NCI-H774 (cell line): ENCODE measurements at places on chromosomes 2 and 18.

DNA sequence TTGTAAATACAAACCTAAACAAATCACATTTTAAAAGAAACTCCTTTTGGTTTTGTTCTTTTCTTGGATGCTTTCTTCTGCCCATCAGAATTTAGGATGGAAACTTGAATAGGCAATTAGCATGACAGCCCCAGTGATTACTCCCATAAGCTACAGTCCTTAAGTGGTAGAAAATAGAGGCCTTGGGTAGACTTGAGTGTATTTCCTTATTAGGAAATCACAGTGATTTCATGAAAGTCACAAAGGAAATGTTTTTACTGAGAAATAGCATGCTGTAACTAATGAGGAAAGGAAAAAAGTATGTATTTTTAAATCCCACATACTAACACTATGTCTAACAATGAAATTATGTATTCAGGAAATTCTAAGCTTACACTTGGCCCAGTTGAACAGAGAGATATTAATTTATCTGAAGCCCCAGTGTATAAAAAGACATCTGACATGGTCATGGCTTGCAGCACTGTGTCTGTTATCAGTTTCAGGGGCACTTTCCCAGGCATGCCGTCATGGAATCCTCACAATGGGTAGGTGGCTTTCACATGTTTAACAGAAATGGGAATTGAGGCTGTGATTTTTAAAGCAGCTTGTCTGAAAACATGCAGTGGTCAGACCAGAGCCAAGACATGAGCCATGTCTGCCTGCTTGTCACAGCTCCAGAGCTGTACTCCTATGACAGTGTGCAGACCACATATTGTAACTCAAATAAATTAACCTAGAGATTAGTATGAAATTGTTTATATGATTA is 79.7 kb upstream of the TRIB2 start:
- DNase-seq, result no peak

DNA sequence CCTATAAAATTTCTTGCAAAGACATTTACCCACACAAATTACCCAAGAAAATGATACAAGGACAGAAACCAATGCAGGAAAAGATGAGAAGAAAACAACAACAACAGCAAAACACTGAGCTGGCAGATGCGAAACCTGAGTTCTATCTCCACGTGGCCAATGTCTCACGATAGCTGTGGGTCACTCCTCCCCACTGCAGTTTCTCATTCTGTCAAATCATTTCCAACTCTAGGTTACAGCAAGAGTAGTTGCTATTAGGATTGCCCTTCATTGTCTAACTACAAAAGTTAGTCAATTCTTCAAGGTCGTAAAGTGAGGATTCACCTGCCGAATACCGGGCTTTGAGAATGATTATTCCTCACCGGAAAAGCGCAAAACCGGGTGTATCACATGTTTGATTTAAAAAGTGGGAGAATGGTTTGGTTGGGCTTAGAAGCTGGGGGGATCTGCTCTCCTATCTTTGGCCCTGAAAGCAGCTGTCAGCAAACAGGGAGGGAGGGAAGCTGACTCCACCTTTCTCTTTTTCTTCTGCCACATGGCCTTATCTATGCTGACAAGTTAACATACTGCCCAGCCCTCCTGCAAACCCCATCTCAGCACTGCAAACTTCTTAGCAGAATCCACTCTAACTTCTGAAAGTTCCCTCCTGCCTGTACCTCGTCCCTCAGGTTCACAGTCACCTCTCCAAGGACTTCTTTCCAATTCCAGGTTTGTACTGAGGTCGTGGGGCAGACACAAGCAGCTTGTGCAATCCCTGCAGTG is 473.0 kb downstream of the SOX11 start:
- DNase-seq, result no peak

GRCh38 chr2:133485868-133486267 is 82.4 kb downstream of the NCKAP5 start:
- DNase-seq, result no peak

DNA sequence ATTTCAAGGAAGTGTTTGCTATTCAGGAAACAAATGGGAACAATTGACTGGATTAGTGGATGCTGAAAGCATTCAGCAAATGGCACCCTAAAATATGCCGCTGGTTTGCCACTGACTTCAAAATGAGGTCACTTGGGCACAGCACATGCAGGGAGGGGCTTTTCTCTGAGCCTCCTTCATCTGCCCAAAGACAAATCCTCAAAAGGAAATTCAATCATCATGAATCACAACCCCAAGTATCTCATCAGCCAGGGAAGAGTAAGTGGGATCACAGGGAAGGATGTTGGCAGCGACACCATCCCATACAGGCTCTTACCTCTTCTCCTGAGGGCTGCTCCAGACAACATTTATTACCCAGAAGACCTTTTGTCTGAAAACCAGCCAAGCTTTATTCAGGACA is 14.4 kb upstream of the SP140L start:
- DNase-seq, result no peak

- no peak for DNase-seq
These were observed 287.6 kb upstream of the ZNF521 start for GRCh38 chr18:25639596-25639995.

- no peak for DNase-seq
These were observed 56.3 kb upstream of the AFF3 start for GRCh38 chr2:100198461-100199230.

DNA sequence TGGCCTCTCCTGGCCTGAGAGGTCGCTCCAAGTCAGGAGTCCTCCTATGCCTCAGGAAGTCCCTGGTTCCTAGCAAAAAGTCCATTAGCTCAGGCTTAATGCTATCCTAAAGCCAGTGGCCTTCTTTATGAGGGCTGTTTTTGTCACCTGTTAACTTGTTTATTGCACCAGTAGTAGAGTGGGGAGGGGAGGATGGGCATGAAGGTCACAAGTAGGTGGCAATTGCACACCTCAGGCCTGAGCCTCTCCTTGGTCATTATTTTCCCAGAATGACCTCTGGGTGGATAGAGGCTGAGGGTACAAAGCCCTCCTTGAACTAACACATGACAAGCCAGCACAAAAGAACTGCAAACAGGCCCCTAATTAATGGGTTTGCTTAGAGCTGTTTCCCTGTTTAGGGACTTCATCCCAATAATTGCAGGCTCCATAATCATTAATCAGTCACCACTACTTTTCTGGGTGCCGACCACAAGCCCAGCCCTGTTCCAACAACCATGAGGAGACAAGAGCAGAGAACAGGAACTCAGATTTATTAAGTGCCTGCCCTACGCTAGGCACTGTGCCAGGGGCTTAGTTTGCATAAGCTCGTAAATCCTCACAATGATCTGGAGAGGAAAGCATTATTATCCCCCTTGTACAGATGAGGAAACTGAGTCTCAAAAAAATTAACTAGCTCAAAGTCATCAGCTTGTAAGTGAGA is 123.0 kb upstream of the PKDCC start:
- DNase-seq, result peak; percentile 41

DNA sequence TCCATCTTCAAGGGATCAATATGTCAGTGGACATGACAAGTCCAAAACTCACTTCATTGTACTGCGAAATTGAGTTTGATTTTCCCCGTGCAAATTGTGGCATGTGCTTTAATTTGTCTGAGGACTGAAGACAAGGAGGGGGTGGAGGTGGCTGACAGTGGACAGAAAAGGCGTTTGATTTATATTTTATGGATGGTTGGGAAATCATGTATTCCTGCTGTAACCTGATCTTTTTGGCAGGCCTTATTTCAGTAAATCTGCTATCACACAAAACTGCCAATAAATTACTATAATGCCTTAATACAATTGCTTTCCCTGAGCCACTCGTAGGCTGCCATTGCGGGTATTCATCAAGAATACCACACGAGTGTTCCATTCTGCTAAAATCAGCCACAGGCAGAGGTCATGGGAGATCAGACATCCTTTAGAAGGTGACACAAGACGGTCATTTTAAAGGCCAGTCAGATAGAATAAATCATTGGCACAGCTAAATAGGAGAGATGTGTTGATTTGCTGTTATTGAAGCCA is 720.5 kb downstream of the MBD2 start:
- DNase-seq, result no peak
